Memory B cell (primary cell): ENCODE measurements at places on chromosomes 11 and 22.
A peak's percentile ranks its signal among the peaks of the same experiment; 100 is the strongest.

DNA sequence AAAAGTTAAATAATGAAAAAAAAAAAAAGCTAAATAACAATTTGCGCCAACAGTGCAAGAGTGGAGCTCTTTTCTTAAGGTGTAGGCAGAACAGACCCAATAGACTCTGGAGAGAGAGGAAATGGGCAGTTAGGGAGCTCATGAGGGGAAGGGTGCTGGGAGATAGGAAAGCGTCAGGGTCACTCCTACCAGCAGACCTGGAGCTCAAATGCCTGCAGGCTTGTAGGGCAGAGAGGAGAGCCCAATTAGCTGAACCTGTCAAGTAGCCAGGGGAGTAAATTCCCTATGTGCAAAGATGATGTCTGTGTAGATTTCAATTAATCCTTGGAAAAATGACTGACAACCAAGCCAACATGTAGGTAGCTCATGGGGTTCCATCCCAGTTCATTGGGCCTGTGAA, 73.0 kb downstream of the RAB30 start:
- no peaks in the 10 kb centered on the region for H3K27me3 ChIP-seq
- peak overlapping the region; percentile 74 for H3K27ac ChIP-seq

- no peak overlapping the region for H3K27ac ChIP-seq
- H3K4me1 ChIP-seq: peaks cover 8% of the 10 kb centered on the region
- H3K36me3 ChIP-seq: no peaks in the 10 kb centered on the region
- no peak overlapping the region for H3K4me3 ChIP-seq
- no peak for DNase-seq
Measured at GRCh38 chr11:93655581-93656255, 5.8 kb upstream of the CEP295 start.

- no peak for DNase-seq
- peaks cover 30% of the 10 kb centered on the region for H3K36me3 ChIP-seq
- H3K27ac ChIP-seq: no peak overlapping the region
- no peaks in the 10 kb centered on the region for H3K4me1 ChIP-seq
Measured at GRCh38 chr22:45823336-45823735, 151.7 kb downstream of the ATXN10 start.

DNA sequence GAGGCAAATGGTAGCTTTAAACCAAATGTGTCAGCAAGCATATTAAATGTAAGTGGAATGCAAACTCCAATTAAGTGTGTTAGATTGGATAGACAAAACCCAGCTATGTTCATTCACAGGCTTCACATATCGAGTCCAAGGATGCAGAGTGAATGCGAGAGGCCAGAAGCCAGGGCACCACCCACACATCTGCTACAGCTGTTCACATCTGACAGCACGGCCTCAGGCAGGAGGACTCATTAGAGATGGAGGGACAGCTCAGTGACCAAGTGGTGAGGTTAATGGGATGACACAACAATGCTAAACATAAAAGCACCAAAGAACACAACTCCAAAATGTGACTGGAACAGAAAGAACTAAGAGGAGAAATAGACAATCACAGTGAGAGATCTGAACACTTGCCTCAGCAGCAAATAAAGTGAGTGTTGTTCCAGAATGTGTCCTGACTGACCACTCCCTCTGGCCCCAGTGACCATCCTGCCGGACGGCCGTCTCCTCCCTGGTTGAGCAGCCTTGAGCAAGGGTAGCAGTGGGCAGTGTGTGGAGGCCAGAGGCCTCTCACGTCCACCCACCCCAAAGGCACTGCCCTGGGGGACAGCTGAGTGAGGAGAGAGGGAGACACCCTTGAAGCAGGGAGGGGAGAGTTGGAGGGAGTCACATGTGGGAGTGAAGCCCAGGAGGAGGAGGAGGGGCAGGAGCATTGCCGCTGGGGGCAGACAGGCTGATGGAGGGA, 23.8 kb downstream of the ALG12 start:
- no peak overlapping the region for H3K27ac ChIP-seq
- no peaks in the 10 kb centered on the region for H3K27me3 ChIP-seq
- no peak for DNase-seq
- no peak overlapping the region for H3K4me3 ChIP-seq

- no peaks in the 10 kb centered on the region for H3K4me1 ChIP-seq
- no peak for DNase-seq
- no peak overlapping the region for H3K27ac ChIP-seq
- H3K4me3 ChIP-seq: no peak overlapping the region
Measured at GRCh38 chr11:12806113-12806512, 131.9 kb downstream of the TEAD1 start.

DNA sequence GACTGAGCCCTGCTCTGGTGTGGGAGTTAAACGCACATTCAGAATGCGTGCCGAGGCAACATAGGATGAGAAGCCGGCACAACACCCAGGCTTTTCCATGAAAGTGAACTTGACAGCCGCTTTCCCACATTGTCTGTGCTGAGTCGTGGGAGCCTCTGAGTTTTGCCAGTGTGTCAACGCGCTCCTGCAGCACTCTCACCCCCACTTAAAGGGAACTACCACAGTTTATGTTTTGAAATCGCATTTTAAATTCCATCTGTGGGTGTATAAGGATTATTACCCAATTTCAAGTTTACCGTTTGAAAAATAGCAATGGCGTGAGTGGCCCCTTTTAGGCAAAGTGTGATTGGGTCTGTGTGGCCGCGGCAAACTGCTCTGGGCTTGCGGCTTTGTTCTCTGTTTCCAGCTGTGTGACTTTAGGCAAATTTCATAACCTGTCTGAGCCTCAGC, 81.5 kb downstream of the FBLN1 start:
- H3K27me3 ChIP-seq: peaks cover 5% of the 10 kb centered on the region
- DNase-seq: no peak
- no peak overlapping the region for H3K4me3 ChIP-seq
- H3K27ac ChIP-seq: no peak overlapping the region
- H3K36me3 ChIP-seq: peaks cover 2% of the 10 kb centered on the region

- H3K27ac ChIP-seq: no peak overlapping the region
- H3K4me3 ChIP-seq: no peak overlapping the region
- DNase-seq: no peak
- no peaks in the 10 kb centered on the region for H3K4me1 ChIP-seq
- H3K36me3 ChIP-seq: no peaks in the 10 kb centered on the region
Measured at GRCh38 chr22:26957897-26958296, 300.5 kb downstream of the MIAT start.

- H3K27ac ChIP-seq: no peak overlapping the region
- H3K27me3 ChIP-seq: peaks cover 13% of the 10 kb centered on the region
- H3K4me3 ChIP-seq: no peak overlapping the region
Measured at GRCh38 chr11:105070306-105070705, 25.2 kb upstream of the CARD16 start.

DNA sequence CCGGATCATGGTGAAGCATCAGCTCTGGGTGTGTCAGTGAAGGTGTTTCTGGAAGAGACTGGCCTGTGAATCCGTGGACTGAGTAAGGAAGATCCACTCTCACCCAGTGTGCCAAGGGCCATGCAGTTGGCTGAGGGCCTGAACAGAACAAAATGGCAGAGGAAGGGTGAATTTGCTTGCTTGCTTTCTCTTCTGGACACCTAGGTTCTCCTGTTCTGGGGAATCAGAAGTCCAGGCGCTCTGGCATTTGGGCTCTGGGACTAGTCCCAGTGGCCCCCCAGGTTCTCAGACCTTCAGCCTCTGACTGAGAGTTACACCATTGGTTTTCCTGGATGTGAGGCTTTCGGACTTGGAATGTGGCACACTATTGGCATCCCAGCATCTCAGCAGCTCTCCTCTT, 1170.8 kb downstream of the TBC1D22A start:
- DNase-seq: no peak
- H3K4me1 ChIP-seq: no peaks in the 10 kb centered on the region
- H3K27me3 ChIP-seq: peaks cover 8% of the 10 kb centered on the region

DNA sequence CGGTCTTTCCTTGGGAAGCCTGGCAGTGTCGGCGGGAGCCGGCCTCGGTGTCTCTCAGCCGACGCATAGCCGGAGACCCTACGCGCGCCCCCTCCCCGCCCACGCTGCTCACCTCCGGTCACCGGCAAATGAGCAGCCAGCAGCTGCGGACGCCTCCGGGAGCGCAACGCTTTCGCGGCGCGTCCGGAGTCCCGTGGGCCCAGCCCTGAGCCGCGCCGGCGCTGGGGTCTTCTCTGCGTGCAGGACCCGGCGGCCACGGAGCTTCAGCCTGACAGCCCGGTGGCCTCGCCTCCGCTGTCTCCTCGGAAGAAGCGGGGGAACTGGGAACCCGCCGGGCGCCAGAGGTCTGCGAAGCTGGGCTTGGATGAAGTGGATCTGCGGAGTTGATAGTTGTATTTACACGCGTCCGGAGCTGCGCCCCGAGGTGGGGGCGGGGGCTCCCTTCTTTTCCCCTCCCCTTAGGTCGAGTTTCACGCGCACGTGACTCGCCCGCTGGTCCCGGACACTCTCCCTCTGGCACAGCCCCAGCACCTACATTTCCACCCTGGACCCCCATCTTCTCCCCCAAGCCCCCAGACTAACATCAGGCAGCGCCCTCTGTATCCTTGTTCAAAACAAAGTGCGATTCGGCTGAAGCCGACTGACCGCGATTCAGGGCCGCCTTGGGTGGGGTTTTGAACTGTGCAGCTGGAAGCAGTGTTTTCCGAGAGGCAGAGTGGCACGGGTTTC, at the start of gene SLC43A1:
TSS of gene SLC43A1 (minus strand) at position 371 of the 729 bp plus-strand sequence. CDS start 1,591 bp downstream, outside the sequence.
- H3K4me3 ChIP-seq: peak within 1 kb of the TSS; percentile 100
- peak within 1 kb of the TSS; percentile 56 for H3K27ac ChIP-seq
- DNase-seq: no peak
- H3K36me3 ChIP-seq: no peaks in the 10 kb centered on the region

- H3K36me3 ChIP-seq: no peaks in the 10 kb centered on the region
- H3K4me1 ChIP-seq: peaks cover 54% of the 10 kb centered on the region
- DNase-seq: no peak
- no peaks in the 10 kb centered on the region for H3K27me3 ChIP-seq
Measured at GRCh38 chr11:125069796-125070195, 6.7 kb downstream of the SLC37A2 start.

DNA sequence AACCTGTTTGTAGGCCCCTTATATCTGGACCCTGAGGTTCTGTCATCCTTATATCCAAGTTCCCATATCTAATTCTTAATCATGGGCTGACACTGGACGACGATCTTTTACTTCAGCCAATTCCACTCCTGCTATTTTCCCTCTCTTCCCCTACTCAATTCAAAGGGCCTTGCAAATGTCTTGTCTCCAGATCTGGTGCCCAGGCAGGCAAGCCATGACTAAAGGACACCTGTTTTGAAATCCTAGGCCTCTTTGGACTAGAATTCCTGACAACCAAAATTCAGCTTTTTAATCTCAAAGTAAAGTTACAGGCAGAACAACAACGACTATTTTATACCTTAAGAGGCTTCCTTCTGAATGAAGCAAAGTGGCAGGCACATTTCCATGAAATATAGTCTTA, 963.4 kb downstream of the DLG2 start:
- H3K4me1 ChIP-seq: no peaks in the 10 kb centered on the region
- DNase-seq: no peak
- H3K36me3 ChIP-seq: no peaks in the 10 kb centered on the region
- no peaks in the 10 kb centered on the region for H3K27me3 ChIP-seq

GRCh38 chr11:95070471-95070870, 3.8 kb downstream of the SRSF8 start:
- H3K27me3 ChIP-seq: no peaks in the 10 kb centered on the region
- H3K27ac ChIP-seq: no peak overlapping the region
- H3K4me3 ChIP-seq: no peak overlapping the region
- DNase-seq: no peak
- peaks cover 24% of the 10 kb centered on the region for H3K4me1 ChIP-seq
- H3K36me3 ChIP-seq: peaks cover 5% of the 10 kb centered on the region

DNA sequence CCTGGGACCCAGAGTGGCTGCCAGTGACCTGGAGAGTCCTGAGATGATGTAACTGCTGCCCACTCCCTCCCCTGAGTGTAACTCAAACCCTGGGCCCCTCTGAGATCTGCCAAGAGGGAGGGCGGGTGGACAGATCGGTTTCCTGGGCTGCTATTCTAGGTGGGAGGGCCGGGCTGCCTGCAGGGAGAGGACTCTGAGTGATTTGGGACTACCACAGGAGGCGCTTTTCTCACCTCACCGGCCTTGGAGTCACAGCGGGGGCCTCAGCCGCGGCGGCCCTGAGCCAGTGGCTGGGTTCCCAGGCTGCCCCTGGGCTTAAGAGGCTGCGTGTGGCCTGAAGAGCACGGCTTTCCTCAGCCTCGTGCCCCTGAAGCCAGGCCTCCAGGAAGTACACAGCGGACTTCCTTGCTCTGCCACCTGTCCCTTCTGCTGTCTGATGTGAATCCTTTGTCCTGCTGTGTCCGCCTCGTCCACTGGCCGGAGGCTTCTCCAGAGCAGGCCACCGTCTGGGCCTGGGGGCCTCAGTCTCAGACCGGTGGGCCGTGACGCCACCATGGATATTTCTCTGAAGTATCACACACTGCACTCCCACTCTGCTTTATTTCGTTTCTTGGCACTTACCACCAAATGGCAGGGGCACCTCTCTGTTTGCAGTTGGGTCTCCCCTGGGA, 11.5 kb downstream of the RELT start:
- no peak for DNase-seq
- peaks cover 67% of the 10 kb centered on the region for H3K4me1 ChIP-seq
- no peaks in the 10 kb centered on the region for H3K27me3 ChIP-seq
- peaks cover 9% of the 10 kb centered on the region for H3K36me3 ChIP-seq
- H3K4me3 ChIP-seq: peak overlapping the region; percentile 73
- peak overlapping the region; percentile 96 for H3K27ac ChIP-seq

GRCh38 chr11:131745405-131745804, 375.0 kb downstream of the NTM start:
- no peak for DNase-seq
- no peaks in the 10 kb centered on the region for H3K4me1 ChIP-seq
- peaks cover 2% of the 10 kb centered on the region for H3K27me3 ChIP-seq
- no peaks in the 10 kb centered on the region for H3K36me3 ChIP-seq

DNA sequence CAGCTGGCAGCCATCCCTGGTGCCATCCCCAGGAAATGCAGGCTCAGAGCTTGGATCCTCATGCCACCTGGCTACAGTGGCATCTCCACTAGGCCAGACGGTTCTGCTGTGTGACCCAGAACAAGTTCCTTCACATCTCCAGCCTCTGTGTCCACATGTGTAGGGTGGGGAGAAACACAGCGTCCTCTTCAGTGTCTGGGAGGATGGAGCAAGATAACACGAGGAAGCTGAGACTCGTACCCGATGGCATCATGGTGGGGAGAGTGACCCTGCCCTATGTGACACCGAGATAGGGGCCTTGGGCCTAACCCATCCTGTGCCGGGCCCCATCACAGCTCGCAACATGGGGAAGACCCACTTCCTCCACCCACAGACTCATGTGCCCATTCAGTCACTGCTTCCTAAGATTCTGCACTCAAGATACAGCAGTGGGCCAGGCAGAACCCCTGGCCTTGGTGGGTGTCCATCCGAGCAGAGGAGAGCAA, 78.5 kb downstream of the MORC2 start:
- H3K4me3 ChIP-seq: no peak overlapping the region
- no peak overlapping the region for H3K27ac ChIP-seq
- DNase-seq: no peak
- H3K36me3 ChIP-seq: peaks cover 11% of the 10 kb centered on the region
- H3K27me3 ChIP-seq: no peaks in the 10 kb centered on the region

- H3K36me3 ChIP-seq: no peaks in the 10 kb centered on the region
- H3K27me3 ChIP-seq: peaks cover 6% of the 10 kb centered on the region
- DNase-seq: no peak
- no peak overlapping the region for H3K4me3 ChIP-seq
- peaks cover 3% of the 10 kb centered on the region for H3K4me1 ChIP-seq
Measured at GRCh38 chr11:12149672-12150225, 39.4 kb downstream of the MICAL2 start.
